Stimulated activated CD4-positive, alpha-beta T cell treated with anti-CD3 and anti-CD28 coated beads, Interleukin-1b, Interleukin-23, amount 100 ng/mL, for 1 hour (primary cell): ENCODE measurements at places on chromosomes 7 and 10.

DNA sequence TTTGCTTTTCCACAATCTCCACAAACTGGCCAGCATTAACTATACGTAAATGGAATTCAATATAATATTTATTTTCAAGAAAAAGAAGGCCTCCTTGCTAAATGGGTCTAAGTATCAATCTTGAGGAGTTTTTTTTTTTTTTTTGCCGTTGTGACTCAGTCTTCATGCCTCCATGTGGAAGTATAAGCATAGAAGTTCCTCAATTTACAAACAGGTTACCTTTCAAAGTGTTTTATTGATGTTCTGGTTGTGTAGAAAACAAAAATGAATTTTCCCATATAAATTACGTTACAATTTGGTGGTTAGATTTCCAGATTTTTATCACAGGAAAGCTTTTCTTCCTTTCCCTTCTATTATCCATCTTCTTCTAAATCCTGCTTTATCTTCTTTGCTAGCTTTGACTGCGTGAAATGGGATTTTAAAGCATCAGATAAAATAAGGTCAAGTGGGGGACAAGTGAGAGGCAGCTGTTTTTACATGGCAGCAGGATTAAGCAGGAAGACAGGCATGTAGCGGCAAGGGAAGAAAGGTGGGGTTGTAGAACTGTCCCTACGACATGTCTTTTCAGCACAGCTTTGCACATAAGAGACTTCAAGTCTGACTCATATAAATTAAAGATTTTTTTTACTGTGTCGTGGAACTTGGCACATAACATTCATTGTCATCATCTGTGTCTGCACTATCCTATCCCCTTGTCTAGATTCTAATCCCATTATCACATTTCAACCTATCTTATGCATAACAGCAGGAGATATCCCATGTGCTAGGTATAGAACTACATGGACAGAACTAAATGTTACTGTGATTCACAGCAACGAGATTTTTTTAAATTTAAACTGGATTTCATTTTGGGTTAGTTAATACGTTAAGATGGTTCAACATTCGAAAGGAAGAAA lies 135.3 kb upstream of the FAM3C start:
- DNase-seq, result no peak

GRCh38 chr7:42736931-42737330 lies 174.9 kb downstream of the C7orf25 start:
- no peak for DNase-seq

GRCh38 chr10:46005383-46005782 lies 25.0 kb downstream of the NCOA4 start:
- no peak for DNase-seq

GRCh38 chr7:112381311-112382091 lies 68.8 kb upstream of the IFRD1 start:
- no peak for DNase-seq

GRCh38 chr10:62652564-62652963 lies 152.0 kb upstream of the ADO start:
- DNase-seq, result no peak

GRCh38 chr7:64946772-64947171 lies 43.7 kb downstream of the ZNF273 start:
- DNase-seq, result no peak

DNA sequence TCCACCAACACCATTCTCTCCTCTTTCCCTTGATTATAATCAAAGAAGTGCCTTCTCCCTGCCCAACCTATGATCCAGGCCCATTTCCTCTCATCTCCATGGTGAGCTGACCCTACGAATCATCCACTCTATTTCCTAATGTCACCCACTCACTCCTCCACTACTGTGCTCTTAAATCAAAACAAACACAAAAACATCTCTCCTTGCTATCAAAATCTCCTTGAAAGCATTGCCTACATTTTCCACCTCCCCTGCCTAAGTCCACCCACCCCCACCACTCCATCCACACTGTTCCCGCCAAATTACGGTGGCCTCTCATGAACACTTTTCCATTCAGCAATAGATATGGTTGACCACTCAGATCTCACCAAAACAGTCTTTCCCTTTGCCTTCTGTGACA lies 5.3 kb downstream of the DYDC1 start:
- DNase-seq, result no peak

- no peak for DNase-seq
Observed at GRCh38 chr7:108629651-108630400, 60.2 kb downstream of the DNAJB9 start.

GRCh38 chr7:36448781-36449379 lies 59.2 kb downstream of the ANLN start:
- no peak for DNase-seq

DNA sequence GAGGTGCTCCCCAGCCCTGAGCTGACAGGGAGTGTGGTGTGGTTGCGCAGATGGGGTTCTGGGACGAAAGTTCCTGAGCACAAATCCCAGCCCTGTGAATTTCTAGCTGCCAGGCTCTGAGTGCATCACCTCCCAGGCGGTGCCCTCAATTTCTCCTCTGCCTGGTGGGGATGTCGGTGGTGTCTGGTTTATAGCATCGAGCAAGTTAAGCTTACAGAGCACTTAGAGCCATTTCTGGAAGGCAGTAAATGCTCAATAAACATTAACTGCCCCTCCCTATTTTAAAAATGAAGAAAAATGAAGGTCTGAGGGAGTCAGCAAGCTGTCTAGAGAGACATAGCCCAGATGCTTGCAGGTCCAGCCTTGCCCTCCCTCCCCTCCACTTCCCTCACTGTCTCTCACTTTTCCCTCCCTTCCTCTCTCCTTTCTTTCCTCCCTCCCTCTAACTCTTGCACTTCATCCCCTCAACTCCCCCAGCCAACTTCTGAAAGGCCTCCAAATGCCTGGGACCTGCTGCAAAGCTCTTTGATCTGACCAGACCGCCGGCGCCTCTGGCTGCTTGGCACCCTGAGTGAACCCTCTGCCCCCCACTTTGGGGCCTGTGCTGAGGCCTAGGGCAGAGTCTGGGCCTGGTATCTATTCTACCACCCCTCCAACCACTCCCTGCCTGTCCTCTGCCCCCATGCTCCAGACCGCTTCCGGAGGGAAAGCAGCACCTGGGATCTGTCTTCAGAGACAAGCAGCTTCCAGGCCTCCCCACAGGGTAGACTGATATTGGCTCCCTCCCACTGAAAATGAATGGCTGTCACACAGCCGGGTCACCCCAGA lies 438.3 kb downstream of the RPS24 start:
- DNase-seq, result no peak

GRCh38 chr7:55192723-55193122 lies 172.4 kb upstream of the LANCL2 start:
- DNase-seq, result no peak

- DNase-seq, result no peak
Observed at GRCh38 chr10:21511946-21512572, 13.4 kb downstream of the SKIDA1 start.

- DNase-seq, result no peak
Observed at GRCh38 chr10:12508165-12508564, 158.8 kb downstream of the CAMK1D start.

DNA sequence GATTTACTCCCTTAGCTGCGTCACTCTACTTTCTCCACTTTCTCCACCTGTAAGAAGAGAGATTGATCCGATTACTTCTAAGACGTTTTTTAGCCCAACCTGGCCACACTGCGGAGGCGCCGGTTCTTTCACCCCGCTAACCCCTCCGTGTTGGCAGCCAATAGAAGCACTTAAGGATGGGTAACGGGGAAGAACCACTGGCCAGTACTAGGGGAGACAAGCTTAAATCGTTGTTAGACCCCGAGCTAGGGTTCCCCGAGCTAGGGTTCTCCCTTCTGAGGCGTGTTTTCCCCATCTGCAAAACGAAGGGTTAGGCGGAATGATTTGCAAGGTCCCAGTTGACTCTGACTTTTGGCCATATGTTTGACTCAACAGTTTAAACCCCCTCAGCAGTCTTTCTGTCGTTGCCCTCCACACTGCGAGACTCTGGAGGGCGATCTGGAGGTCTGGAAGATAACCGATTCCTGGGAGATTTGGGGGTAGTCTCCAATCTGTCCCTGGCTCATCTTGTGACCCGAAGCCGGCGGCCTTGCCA lies 644 bp downstream of the UMAD1 start:
- DNase-seq, result no peak

DNA sequence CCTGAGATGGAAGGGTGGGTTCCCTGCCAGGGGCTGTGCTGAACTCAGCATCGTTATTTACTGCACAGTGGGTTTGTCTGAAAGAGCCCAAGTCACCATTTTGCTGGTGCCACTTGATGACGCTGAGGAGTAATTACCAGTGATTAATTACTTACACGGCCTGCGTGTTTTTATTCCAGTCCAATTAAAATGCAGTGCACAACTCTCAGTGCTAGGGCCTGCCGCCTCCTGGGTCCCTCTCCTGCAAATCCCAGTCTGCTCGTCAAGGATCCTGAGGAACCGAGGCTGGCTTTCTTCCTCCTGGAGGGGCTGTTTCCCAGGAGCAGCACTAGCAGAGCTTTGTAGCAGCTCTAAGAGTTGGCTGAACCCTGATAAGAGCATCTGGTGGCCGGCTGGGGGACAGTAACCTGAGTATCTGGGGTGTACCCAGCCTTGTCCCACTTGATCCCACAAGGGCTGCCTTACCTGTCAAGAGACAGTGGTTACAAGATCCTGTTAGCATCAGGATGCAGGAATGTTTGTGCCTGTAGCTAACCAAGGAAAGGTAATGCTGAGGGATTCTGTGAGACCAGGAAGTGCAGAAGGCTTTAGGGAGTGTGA lies 45.1 kb upstream of the LRRC4 start:
- DNase-seq, result no peak

- DNase-seq, result no peak
Observed at GRCh38 chr10:24825551-24825950, 101.9 kb upstream of the ARHGAP21 start.

DNA sequence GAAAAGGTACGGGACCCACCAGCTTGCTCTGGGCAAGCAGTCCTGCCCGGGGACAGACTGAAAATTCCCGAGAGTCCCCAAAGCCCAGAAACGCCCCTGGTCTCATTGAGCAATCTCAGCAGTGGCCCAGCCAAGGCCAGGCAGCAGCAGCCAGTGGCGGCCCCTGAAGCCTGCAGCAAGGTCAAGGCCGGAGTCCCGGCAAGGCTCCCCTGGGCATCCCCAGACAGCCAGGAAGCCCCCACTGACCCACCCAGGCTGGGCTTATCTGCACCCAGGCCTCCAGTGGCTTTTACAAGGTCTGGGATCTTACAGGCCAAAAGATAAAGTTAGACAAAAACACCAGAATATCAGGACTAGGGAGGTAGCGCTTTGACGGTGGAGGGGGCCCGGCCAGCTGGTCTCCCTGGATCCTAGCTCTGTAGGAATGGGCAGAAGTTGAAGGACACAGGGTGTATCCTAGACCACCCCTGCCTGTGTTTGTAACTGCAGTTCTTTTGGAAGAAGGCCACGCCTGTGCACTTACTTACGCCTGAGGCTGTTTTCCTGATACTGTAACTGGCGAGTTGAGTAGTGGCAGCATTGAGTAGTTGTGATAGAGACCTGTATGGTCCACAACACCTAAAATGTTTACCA lies 130.5 kb upstream of the NPS start:
- no peak for DNase-seq

DNA sequence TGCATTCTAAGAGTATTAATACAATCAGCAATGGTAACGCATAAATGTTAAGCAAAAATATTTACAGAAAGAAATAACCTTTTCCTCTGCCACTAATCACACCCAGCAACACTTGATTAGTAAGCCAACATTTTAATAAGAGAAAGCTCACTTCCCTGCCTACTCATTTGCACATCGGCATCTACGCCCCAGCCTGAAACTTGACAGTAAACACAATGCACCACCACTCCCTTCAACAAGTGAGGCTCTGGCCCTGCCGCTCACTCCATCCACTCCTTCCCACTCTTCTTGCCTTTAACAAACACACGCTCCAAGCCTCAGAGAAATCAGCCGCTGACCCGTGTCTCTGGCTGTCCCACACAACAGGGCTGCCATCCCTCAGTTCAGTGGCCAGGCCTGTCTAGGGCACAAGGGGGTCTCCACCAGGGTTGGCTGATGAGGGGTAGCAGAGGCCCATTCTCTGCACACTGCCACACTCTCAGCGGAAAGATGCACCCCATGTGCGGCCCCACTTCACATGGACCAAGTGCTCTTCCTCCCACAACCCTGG lies 54.6 kb downstream of the CTBP2 start:
- DNase-seq, result no peak

DNA sequence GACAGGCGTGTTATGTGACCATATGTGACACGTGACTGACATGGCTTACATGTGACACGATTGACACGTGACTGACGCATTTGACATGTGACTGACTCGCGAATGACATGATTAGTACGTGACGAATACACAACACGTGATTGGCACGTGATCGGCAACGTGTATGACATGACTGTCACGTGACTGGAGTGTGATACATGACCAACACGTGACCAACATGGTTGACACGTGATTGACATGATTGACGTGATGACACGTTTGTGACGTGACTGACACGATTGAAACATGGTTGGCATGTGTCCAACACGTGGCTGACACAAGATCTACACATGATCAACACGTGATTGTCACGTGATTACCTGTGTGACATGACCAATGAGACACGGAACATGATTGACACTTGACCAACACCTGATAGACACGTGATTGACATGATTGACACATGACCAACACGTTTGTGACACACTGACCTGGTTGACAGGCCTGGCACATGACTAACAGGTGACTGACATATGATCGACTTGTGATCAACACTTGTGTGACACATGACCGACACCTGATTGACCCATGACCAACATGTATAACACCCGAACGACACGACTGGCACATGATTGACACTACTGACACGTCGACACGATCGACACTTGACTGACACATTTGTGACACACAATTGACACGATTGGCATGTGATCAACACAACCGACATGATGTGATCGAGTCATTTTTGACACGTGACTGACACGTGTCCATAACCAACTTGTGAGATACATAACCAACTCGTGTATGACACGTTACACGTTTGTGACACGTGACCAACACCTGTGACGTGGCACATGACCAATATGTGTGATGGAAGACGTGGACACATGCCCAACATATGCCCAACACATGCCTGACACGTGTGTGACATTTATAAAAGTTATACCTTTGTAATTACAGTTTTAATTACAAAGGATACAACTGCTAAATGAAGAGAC lies 21.1 kb downstream of the CRPPA start:
- DNase-seq, result no peak

DNA sequence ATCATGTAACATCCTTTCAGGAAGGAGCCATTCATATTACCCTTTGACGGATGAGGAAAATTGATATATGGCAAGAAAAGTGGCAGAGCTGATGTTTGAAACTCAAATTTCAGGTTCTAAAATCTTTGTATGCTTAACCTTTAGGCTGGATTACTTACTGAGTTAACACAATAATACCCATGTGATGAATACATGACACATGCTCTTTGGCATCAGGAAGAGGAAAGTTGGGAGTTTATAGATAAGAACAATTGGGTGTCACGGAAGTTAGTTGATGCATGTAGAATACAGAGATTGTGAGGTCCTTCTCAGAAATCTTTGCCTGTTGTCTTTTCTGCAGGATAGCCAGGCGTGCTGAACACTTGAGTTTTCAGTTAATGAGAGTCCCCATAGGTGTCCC lies 572.1 kb upstream of the POM121L12 start:
- DNase-seq, result no peak

DNA sequence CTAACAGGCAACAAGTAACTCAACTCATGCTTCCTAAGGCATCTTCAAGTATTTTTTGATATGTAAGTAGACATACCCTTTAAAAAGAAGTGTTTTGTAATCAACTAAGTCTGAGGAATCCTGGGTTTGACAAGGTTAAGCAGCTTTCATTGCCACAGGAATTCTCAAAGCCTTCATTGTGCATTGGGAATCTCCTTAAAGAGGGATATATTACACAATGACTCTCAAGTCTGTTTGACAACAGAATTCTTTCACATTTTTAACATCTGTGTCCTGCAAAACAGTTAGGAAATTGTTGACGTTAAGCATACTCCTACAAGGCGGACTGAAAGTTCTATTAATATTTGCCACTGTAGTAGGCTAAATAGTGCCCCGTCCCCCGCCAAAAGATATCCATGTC lies 71.4 kb downstream of the SGMS1 start:
- DNase-seq, result no peak
